RPMI7951 (cell line): ENCODE measurements at places on chromosomes 6 and 20.

GRCh38 chr6:160247457-160247883 is 11.2 kb downstream of the SLC22A2 start:
- no peak for DNase-seq

- peak; percentile 34 for DNase-seq
Measured at GRCh38 chr6:26366504-26366903, 1.5 kb downstream of the BTN3A2 start.

DNA sequence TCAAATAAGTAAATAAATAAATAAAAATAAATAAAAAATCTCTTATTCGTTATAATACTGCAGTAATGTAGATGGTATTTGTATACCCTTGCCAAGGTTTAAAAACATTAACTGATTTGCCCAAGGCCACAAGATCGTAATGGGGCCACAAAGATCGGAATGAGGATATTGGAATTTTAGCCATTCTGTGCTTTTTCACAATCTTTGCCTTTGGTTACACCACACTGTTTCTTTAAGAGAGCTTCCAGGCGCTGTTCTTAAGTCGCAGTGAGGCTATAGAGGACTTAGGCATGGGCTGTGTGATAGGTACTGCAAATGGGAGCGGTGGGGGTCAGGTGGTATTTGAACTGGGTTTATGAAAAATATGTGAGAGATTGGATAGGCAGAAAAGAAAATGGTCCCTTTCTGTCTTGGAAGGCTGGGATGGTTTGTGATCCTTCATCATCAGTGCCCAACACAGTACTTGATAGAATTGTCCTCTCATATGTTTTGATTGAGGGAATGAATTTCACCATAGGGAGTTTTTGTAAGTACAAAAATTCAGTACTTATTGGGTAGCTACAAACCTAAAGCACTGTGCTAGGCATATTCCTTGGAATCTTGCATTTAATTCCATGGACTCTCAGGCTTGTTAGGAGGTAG is 1.4 kb downstream of the NUS1 start:
- DNase-seq = no peak

DNA sequence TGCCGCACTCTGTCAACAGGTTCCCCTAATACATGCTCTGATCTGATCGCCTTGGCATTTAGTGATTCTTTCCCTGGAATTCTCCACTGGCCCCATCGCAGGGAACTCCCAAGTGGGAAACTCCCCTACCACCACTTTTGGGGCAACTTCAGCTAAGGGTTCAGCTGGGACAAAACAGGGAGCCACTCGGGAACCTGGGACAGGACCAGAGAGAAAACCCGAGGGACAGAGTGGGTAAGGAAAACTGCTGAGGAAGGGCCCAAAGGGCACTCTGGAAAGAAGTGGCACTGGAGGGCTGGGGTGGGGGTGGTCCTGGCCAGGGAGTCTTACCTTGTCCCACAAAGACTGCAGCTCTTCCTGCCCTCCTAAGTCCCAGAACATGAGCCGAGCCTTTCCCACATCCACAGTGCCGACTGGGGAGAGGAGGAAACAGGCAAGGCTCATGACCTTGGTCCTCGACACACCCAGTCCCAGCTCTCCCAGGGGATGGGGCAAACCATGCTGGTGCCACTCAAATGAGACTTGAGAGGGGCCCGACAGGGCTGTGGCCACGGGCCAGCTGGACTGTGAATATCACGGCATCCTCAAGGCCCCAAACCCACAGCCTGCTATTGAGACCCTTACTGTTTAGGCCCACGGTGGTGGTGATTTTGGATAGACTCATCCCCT is 1.6 kb downstream of the ARFRP1 start:
- DNase-seq = no peak

- no peak for DNase-seq
Measured at GRCh38 chr6:16216501-16217155, 21.8 kb upstream of the GMPR start.

GRCh38 chr6:150026976-150027805 is 1.9 kb upstream of the RAET1L start:
- no peak for DNase-seq
